Omental fat pad (tissue), 4 donors: ENCODE measurements at places on chromosomes 13 and 19.

GRCh38 chr19:41447732-41448332 is 4.9 kb downstream of the ERICH4 start:
- DNase-seq, result no peak

DNA sequence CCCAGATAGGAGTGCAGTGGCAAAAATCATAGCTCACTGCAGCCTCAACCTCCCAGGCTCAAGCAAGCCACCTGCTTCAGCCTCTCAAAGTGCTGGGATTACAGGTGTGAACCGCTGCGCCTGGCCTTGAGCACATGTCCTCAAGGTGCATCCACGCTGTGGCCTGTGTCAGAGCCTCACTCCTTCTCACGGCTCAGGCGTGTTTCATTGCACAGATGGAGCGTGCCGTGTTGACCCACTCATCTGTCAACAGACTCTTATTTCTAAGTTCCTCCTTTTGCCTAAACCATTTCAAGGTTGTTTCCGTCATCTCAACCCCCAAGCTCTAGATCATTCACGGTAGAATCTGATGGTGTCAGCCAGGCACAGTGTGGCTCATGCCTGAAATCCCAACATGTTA is 28.2 kb downstream of the ATP8B3 start:
- DNase-seq, result no peak

DNA sequence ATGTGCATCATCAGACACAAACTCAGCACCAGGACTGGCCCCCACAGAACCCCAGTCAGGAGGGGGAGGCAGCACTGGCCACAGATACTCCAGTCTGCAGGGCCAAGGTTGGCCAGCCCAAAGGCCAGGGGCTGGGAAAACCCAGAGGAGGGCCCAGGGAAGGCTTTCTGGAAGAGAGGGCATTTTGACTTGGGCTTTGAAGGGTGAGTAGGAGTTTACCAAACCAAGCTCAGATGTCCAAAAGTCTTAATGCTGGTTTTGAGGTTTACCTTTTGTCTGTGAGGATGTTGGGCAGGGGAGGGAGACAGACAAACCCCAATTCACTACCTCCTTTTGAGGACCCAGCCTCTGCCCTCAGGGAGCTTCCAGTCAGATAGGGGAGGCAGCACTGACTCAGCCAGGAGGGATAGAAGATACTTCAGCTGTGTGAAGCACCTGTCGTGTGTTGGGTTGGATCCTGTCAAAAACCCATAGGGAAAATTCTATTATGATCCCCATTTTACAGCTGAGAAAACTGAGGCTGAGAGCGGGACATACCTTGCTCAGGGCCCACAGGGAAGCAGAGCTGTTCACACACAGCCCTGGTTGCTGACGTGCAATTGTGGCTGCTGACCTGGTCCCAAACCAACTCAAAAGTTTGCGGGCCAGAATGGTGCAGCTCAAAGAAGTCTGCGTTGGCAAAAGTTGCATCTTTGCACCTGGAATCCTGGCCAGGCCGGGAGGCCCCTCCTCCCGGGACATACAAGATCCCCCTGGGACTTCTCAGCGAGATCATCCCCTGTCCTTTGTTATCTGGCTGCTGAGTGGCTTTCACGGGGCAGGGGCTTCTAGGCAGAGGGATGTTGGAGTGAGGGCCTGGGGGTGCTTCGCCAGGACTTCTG is 13.1 kb downstream of the CILP2 start:
- DNase-seq, result no peak

DNA sequence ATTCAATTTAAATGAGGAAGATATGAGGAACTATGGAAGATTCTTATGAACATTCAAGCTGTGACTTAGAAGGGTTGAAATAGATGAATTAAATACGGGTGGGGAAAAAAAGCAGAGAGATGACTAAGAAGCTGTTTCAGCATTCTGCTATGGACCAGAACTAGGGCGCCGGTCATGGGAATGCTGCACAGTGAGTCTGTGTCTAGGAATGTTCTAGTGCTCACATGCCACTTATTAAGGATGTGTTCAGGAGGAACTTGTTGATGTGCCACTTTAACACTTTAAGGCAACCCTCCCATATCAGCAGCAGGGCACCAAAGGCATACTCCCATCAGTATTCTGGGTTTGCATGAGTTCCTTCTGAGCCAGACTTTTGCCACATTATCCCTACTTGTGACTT is 152.1 kb downstream of the POSTN start:
- DNase-seq, result no peak
